ENCODE measurements at places on chromosomes 3 and 15.
A peak's percentile ranks its signal among the peaks of the same experiment; 100 is the strongest.

DNA sequence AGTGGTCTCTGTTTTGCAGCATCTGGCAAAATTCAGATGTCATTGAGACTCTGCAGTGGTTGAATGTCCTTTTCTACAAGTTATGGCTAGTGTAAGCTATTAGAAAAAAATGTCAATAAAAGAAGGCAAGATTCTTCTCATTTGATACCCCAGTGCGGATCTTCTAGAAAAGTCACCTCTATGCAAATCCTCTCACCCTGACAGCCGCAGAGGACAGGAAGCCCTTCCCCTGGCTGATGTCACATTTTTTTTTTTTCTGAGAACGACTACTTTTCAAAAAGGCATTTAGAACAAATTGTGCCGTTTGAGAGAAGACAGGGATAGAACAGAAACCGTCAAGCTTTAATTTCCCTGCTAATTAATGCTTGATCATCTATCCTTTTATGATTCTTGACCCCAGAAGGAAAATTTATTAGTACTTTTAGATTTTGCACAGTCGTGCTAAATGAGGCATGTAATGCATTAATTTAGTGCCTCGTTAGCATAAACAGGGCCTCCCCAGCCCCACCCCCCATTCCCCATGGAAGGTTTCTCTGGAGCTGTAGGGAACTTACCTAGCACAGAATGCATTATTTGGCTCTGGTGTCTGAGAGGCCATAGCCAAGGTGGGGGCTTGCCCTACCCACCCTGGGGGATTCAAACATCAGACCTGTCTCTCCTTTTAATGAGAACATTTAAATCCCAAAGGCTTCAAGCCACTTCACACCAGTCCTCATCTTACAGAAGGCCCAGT is 183.8 kb downstream of the OPA1 start:
- DNase-seq, result peak; percentile 70

- no peak for DNase-seq
These were observed 1.1 kb upstream of the GYG1 start for GRCh38 chr3:148990236-148990635.

- DNase-seq, result no peak
These were observed 17.4 kb downstream of the DET1 start for GRCh38 chr15:88529021-88529630.

GRCh38 chr15:72231833-72232478 is 966 bp upstream of the PKM start:
- no peak for DNase-seq

DNA sequence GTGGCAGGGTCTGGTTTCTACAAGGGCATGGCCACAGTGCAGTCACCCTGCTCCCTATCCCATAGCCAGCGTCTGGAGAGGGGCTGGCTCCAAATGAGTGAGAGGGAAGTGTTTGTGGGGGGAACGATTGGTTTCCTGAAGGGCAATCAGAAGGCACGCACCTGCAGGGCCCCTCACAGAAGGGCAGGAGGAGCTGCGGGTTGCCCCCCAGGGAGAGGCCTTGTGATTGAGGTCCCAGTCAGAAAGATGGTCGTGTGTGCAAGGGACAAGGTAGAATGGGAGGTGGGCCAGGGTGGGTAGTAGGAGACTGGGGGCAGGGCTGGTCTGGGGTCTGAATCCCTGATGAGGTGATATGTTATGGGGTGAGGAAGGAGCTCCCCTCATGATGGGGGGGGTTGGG is 35.8 kb downstream of the LIMD1 start:
- no peak for DNase-seq

DNA sequence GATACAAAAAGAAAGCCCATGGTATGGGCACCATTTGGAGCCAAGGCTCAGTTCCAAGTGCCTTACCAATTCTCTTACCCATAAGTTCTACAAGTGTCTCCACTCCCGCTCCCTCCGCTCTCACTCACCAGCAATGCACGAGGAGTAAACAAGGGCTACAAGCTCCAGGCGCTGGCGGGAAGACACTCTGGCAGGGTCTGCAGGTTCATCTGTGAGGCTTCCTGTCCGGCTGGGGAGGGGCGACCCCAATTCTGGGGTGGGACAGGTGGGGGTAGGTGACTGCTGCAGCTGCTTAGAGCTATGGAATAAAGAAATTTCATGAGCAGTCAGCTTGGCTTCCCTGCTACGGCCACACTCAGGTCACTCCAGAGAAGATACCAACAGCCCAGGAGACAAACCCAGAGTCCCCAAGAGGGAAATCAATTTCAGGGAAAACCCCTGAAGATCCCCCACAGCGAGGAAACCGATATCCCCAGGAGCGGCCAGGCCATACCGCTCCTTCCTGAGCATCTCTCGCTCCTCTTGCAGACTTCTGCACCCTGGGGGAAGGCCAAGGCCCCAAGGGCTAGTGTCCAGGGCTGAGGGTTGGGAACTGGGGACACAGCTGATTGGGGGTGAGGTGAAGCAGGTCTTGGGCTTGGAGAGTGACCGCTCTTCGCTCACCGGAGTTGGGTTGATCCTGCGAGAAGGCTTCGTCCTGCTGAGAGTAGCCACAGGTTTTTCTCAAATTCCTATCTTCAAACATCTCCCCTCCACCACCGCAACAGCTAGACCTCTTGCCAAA is 1.4 kb downstream of the CDAN1 start:
- peak; percentile 87 for DNase-seq

DNA sequence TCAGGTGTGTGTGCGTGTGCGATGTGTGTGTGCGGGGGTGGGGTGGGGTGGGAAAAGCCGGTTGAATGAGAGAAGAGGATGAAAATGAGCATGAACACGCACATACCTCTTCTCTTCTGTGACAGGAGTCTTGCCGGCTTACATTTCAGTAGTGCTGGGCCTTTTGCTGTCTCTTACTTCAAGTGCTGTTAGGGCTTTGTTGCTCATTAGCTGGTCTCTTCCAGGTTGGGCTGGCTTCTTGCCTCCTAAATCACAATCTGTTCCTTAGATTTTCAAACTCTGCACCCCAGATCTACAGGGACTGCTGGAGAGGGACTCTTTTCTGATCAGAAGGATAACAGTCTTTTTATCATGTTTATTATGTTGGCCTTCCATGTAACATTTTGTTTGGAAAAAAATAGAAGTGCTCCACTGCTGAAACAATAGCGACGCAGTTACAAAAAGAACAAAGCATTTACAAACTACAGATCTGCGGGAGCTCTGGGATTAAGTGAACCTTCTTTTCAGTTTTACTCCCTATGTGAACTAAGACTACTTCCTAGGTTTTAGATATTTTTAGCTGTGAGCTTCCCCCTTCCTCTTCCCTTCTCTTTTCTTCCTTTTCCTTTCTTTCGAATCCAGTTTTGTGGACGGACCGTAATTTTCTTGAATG is 48.5 kb downstream of the USP13 start:
- DNase-seq, result no peak

DNA sequence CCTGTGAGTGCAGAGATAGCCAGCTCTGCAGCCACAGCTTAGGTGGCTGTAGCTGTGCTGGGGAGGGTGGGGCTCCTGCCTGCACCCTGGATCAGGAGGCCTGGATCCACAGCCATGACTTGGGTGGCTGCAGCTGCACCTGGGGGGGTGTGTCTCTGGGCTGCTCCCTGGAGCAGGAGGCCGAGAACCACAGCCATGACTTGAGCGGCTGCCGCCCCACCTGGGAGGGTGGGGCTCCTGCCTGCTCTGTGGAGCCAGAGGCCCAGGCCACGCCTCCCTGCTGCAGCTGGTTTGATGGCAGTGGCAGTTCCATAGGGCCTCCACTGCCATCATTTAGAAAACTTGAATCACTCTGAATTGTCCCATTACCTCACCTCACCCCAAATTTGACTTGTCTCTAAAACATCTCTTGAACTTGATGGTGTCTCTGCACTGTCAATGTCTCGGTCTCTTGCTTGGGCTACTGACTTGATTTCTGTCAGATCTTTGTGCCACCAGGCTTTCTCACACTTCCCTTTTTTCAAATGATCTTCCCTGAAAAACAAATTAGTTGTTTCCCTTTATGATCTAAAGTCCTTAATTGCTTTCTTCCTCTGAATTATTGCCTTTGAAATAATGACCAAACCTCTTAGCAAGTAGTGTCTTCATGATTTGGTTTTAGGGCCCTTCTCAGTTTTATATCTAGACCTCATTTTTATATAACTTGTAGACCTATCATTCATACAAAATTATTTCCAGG is 313.2 kb upstream of the MME start:
- no peak for DNase-seq

- no peak for DNase-seq
These were observed 57.0 kb downstream of the DUT start for GRCh38 chr15:48388016-48388851.

DNA sequence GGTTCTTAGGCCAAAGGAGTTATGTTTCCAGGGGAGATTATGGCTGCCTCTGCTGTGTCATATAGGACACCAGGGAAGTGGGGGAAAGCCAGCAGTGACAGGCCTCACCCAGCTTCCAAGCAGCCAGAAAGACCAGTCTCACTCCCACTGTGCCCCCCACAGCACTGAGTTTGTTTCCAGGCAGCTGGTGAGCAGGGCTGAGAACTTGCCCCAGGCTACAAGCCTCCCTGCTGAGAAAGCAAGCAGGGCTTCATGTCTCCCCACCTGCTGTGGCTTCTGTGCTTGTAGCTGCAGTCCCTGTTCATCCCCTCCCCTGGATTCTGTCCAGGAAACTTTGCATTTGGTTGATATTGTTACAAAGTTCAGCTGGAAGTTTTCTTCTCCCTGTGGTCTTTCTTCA is 376.3 kb downstream of the PDCD6IP start:
- DNase-seq, result no peak

DNA sequence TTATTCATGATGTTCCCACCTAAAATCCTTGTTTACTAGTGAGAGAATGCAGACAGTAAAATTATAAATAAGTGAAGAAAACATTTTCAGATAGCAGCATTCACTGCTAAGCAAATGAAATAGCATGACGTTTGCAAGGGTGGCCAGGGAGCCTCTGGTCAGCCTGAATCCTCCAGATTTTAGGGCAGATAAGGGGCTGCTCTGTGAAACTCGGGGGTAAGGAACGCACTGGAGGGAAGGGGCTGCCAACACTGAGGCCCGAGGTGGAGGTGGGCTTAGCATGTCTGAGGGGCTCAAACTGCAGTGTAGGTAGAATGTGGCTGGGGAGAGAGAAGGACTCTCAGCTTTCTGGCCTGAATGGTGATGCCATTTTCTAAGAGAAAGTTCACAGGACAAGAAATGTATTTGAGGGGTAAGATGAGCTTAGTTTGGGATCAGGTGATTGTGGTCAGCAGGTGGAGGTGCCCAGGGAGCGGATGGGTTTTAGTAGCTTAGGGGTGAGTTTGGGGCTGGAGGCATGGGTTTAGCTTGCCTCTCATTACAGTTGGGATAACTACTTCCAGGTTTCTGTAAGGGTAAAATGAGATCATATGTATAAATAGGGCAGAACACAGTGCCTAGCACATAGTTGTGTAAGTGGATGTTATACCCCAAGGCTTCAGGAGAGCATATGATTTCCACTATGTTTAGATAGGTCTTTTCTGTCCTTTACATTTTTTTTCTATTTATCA is 20.5 kb downstream of the GPR171 start:
- DNase-seq, result no peak

- DNase-seq, result no peak
These were observed 29.8 kb downstream of the HGD start for GRCh38 chr3:120652281-120652680.

DNA sequence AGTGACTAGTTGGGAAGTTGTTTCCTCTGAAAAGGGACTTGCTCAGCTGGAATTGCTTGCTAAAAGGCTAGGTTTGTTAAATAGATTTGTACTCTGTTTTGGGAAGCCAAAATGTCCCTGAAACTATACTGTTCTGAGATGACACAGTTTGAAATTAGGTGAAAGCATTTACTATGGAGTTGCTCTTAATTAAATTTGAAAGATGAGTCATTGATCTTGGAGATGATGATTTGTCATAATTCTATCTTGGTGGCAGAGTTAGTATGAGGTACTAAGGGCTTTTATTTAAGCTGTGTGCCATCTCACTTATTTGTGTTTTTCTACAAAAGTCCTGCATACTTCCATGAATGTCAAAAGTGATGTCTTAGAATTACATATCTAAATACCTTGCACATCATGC is 320.9 kb downstream of the PTPRG start:
- no peak for DNase-seq

- DNase-seq, result no peak
These were observed 57.9 kb downstream of the RASA2 start for GRCh38 chr3:141544697-141545096.

- no peak for DNase-seq
These were observed 90.7 kb upstream of the RGMA start for GRCh38 chr15:93179700-93180102.

DNA sequence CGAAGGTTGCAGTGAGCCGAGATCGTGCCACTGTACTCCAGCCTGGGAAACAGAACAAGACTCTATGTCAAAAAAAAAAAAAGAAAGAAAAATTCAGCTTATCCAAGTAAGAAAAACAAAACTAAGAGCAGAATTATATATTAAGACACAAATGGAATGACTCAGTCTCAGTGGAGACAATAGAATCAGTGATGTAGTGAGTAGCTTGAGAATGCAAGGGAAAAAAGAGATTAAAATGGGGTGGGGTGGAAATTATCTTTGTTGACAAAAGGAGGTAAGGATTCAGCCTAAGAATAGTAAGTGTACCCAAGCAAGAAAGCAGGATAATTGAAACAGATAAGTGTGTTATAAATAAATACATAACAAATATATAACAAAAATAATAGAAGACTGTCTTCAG is 70.7 kb downstream of the BLM start:
- no peak for DNase-seq

- DNase-seq, result no peak
These were observed 35.0 kb upstream of the MGLL start for GRCh38 chr3:127857333-127857732.

DNA sequence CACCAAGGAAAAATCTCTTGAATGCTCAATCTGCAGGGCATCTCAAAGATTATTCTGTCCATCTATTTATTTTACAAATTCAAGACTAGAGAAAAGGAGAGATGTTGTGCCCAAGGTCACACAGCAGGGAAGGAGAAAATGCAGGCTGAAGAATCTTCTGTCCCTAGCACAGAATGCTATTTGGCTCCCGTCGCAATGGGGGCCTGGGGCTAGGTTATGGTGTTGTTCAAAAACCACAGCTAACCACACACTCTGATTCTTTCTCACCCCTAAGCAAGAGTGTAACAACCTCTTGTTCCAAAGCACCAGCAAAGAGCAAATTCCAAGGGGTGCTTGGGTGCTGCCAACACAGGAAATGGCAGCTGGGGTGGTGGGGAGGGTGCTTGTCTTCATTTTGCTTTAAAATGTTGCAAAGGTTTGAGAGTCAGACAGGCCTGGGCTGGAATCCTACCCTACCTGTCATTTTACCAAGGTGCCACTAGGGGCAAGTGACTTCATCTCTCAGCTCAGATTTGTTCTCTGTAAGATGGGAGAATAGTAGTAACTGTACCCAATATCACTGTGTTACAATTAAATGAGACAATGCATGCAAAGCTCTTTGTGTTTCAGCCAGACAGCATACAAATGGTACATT is 112.5 kb downstream of the ADAMTS9 start:
- DNase-seq, result no peak

Data from vagina (tissue), 2 donors.